NCI-H2081 treated with DMSO at 0.1 percent for 48 hours (cell line): ENCODE measurements at places on chromosomes 2 and 18.

GRCh38 chr2:199772035-199772976 lies 78.7 kb downstream of the FTCDNL1 start:
- no peak for DNase-seq

GRCh38 chr2:84041506-84041905 lies 417.6 kb downstream of the SUCLG1 start:
- DNase-seq = no peak

GRCh38 chr2:62144689-62145477 lies 51.0 kb upstream of the B3GNT2 start:
- DNase-seq = no peak

DNA sequence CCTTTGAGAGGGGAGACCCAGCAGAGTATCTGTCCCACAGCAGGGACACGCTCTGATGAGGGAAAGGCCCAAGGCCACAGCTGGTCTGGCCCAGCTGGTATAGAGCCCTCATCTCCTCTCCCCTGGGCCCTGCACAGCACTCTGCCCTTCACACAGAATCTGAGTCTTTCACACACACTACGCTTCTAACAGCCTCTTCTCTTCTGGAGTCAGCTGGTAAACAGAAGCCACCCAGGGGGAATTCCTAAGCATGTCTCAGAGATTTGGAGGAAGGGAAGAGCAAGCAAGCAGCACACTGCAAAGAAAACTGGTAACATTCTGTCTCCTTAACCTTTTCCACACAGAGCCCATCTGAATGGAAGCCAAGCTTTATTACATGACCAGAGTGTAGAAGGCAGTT lies 121.1 kb upstream of the ACAA2 start:
- no peak for DNase-seq

- DNase-seq = no peak
These were observed 101.7 kb upstream of the PGAP1 start for GRCh38 chr2:197028230-197028629.

DNA sequence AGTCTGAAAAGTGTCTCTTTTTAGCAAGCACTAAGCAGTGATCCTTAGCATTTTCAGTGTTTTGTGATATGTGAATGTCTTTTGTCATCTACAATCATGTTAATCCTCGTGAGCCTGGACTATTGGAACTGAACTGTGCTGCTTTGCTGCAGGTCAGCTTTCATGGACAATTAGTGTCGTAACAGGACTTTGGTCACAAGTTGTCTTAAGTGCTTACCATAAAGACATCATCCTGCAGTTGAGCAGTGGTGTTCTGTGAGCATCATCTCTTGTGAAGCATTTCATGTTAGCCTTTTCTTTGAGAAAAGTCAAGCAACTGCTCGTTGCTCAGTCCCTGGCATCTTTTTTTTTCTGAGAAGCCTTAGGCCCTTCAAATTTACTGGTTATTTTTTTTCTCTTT lies 135.9 kb downstream of the ZNF407 start:
- DNase-seq = no peak

- no peak for DNase-seq
These were observed 103.4 kb upstream of the HAAO start for GRCh38 chr2:42895791-42896135.
